ENCODE measurements at places on chromosomes 12 and 14.

DNA sequence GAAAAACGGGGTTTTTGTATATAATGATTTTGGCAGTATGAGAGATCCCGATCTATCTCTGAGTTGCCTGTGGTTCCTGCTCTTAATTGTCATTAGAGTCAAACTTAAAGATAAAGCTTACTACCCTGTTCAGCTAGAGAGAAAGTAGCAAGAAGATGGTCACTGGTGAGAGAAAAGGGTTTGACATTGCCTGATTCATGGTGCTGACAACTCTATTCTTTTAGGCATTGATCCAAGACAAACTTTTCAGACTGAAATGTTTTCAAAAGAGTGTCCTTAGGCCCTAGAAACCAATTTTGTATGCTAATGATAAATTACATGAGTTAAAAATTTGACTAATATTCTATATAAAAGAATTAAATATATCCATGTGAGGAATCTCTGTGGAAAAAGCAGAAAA, 35.1 kb downstream of the PELI2 start:
- no peak for DNase-seq

- no peak for DNase-seq
Measured at GRCh38 chr12:83767723-83768122, 1081.0 kb downstream of the TMTC2 start.

- peak; percentile 67 for DNase-seq
Measured at GRCh38 chr14:103808403-103809001, 38.9 kb downstream of the PPP1R13B start.

- no peak for DNase-seq
Measured at GRCh38 chr12:103647267-103647666, 60.2 kb downstream of the STAB2 start.

DNA sequence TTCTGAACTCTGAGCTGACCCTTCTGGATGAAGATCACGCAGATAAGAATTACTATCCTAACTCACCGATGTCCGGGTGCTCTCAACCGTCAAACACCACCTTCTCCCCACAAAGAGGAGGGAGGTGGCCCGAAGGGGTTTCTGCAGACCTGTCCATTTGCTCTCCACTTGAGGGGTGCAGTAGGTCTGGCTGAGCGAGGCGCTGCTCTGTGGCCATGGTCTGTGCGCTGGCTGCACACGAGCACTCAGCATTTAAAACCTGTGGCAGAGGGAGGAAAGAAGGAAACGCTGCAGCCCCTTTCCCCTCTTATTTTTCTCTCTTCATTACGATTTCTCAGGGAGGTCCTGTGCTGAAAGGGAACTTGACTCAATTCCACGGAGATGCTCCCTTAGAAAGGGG, 1.5 kb upstream of the HOXC13 start:
- DNase-seq = no peak

DNA sequence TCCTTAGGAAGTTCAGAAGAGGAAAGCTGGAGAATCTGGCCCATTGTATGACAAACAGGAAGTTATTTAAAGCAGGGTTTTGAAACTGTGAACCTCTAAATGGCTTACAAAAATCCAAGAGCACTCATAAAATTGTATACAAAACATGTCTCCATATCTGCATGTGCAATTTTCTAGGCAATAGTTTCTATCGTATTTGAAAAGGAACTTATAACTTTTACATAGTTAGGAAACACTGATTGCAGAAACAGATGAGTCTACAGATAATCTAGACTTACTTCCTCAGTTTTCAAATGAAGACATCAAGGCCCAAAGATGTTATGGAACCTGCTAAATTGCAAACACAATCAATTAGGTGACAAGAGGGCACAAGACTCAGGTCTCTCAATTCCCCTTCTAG, 53.3 kb upstream of the ETV6 start:
- DNase-seq = no peak

DNA sequence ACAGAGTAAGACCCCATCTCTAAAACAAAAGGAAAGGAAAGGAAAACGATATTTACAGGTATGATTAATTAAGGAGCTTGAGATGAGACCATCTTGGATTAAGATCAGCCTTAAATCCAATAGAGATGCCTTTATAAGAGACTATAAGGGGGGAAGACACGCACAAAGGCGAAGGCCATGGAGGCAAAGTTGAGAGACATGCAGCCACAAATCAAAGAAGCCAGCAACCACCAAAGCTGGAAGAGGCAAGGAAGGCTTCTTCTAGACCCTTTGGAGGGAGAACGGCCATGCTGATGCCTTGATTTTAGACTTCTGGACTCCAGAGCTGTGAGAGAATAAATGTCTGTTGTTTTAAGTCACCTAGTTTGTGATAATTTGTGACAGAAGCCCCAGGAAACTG, 39.6 kb upstream of the MED13L start:
- DNase-seq = no peak

- no peak for DNase-seq
Measured at GRCh38 chr12:50780013-50780412, 16.1 kb downstream of the ATF1 start.
